ENCODE measurements at places on chromosomes 5 and 9. TPM values are rescaled to one million over a fixed set of nuclear protein-coding genes. Genes with fewer than 3 reads are reported as not detected.
A peak's percentile ranks its signal among the peaks of the same experiment; 100 is the strongest.

DNA sequence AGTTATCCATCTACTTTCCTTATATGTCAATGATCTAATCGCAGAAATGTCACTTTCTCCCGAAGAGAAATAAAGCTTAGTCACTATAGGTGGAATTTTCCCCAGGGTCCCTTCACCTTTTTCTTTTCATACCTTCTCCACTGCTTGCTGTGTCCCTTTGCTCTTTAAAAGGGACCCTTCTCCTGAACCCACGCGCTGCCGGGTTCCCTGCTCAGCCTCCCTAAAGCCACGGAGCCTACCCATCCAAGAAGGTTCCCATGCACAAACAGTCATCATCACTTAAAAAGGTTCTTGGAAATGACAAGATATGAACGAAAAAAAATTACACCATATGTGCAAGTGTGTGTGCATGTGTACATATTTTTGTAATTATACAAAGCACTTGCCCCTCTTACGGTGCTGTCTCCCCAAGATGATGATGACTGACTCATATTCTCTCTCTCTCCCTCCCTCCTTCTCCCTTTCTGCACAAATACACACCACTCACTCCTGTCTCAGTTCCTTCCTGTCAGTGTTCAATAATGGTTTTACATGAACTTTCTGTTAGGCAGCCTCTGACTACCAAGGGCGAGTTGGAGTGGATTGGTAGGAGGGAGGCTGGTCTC lies 1.5 kb upstream of the PTPRD start:
- no peak for DNase-seq

Gene FAM53C
- total RNA-seq = 26.9 TPM

- no peak for DNase-seq
These were observed 26.6 kb upstream of the AKNA start for GRCh38 chr9:114414346-114414745.

Gene WWC1
- total RNA-seq = not detected

Gene HNRNPAB
- total RNA-seq = 335 TPM

DNA sequence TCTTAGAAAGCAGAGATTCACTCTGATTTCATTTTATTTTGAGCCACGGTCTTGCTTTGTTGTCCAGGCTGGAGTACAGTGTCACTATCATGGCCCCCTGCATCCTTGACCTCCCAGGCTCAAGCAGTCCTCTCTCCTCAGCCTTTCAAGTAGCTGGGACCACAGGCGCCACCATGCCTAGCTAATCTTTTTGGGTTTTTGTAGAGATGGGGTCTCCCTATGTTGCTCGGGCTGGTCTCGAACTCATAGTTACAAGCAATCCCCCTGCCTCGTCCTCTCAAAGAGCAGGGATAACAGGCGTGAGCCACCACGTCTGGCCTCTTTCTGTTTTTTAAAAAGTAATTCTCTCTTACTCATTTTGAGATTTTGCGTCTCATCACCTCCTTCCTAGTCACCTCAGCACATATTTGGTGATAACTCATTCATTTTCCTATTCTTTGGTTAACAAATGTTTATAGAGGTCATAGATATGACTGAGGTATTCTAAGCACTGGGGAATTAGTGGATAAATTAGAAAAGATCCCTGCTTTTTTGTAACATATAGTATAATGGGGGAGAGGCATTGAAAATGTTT lies 10.8 kb upstream of the DCP2 start:
- no peak for DNase-seq

DNA sequence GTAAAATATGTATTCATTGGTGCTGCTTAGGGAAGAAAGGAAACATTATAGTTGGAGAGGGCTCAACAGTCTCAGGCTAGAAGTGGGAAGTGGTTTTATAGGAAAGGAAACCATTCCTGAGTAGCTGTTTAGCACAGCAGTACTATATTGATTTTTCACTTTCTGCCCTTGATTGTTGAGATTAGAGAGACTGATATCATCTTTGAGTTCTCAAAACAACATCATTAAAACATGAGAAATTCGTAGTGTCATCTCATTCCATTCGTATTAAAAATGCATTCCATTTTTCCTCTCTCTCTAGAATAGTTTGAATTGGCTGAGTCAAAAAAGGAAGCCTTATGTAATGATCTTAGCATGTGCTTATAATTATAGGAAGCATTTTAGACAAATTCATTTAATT lies 14.1 kb downstream of the POLR3G start:
- DNase-seq = no peak

GRCh38 chr9:93024986-93025630 lies 33.4 kb upstream of the SUSD3 start:
- DNase-seq = peak; percentile 60

- no peak for DNase-seq
These were observed 14.8 kb upstream of the FAM174A start for GRCh38 chr5:100520348-100520747.

DNA sequence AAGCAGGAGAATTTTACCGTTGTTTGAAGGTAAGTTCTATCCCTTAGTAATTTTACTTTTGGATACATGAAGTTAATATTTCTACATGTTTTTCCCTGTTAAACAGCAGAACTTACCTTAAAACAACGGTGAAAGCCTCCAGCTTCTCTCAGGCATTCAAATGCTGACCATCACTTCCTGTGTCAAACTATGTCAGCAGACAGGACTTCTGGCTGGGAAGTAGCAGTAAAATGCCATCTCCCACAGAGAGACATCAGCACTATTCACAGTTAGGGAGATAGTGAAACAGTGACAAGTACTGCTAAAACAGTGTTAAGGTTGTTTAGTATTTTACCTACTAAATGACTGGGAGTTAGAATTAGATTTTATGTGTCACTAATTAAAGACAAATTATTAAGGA lies 34.2 kb upstream of the GOLGA1 start:
- DNase-seq = no peak

DNA sequence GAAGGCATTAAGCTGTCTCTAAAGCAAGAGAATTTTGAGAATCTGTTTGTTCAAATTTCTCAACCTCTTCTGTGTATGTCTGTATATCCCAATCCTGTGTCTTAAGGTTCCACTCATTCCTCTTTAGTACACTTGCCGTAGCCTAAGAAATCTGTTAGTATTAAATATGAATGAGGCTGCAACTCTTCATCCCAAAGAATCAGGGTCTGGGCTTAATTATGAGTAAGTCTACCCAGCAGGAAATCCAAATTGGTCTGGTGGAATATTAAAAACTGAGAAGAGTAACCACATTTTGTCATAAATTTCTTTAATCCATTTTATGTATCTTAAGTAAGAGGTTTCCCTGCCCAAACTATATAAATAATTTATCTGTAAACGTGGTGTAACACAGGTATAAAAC lies 1171.2 kb downstream of the CDH12 start:
- no peak for DNase-seq

GRCh38 chr5:61631438-61631941 lies 299.4 kb downstream of the ZSWIM6 start:
- DNase-seq = no peak

GRCh38 chr5:82277613-82277986 lies 554 bp downstream of the RPS23 start:
- no peak for DNase-seq

Gene VDAC1
- 259 TPM for total RNA-seq

DNA sequence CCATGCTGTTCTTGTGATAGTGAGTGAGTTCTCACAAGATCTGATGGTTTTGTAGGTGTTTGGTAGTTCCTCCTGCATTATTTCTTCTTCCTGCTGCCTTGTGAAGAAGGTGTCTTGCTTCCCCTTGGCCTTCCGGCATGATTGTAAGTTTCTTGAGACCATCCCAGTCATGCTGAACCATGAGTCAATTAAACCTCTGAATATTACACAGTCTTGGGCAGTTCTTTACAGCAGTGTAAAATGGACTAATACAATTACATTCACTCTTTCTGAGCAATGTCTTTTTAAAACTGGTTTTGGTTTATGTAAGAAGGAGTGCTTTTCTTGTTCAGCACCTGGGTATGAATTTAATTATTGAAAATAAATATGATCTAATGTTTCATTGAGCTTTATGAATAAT lies 50.7 kb upstream of the ARRDC3 start:
- DNase-seq = no peak

GRCh38 chr5:55036477-55036876 lies 12.4 kb downstream of the GZMK start:
- no peak for DNase-seq

GRCh38 chr5:136999787-137000186 lies 499.3 kb downstream of the SPOCK1 start:
- no peak for DNase-seq

DNA sequence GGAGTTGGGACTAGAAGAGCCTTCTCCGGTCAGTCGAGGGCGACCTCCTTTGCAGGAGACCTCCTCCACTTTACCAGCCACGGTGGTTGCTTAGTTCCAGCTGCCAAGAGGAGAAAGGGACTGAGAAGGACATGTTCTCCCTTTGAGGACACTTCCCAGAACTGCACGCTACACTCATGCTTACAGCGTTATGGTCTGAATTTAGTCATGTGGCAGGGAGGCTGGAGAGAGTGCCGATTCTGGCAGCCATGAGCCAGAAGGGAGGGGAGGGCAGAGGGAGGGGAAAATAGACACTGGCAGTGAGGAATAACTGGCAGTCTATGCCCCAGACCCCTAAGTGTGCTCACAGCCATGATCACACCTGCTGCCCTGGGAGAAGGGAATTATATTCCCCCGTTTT lies 47.8 kb downstream of the TSPAN17 start:
- DNase-seq = no peak

Gene IL3
- not detected for total RNA-seq

Gene TAF11L7
- total RNA-seq = not detected

DNA sequence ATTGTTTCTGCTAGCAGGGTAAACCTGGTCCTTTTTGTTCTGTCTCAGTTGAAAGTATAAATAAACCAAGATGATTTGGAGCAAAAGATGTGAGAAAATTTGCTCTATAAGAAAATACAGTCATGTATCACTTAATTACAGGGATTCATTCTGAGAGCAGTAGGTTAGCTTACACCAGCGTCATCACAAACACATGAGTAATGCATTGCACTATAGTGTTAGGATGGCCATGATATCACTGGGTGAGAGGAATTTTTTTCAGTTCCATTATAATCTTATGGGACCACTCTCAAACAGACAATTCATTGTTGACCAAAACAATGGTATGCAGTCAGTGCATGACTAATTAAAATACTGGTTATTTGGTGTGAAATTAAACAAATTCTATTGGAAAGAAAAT lies 430.9 kb downstream of the CHSY3 start:
- DNase-seq = no peak

DNA sequence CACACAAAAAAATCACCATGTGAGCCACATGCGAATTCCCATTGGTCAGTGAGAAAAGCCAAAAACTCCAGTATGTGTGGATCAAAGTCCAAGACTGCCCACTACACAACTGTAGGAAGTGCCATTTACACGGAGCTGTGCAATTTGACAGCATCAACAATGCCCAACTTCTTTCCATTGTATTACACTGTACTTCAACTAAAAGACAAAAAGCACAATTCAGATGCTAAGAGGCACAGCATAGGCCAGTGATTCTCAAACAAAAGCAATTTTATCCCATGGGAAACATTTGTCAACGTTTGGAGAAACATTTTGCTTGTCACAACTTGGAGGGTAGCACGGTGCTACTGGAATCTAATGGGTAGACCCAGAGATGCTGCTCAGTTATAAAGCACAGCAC lies 39.8 kb downstream of the IARS1 start:
- DNase-seq = no peak

Gene GOLPH3
- 70.7 TPM for total RNA-seq

GRCh38 chr5:10590226-10590999 lies 26.5 kb downstream of the ANKRD33B start:
- DNase-seq = no peak

GRCh38 chr5:26432386-26432785 lies 606.0 kb downstream of the CDH9 start:
- no peak for DNase-seq

Gene C9orf50
- total RNA-seq = not detected

Gene OR1J2
- total RNA-seq = not detected

DNA sequence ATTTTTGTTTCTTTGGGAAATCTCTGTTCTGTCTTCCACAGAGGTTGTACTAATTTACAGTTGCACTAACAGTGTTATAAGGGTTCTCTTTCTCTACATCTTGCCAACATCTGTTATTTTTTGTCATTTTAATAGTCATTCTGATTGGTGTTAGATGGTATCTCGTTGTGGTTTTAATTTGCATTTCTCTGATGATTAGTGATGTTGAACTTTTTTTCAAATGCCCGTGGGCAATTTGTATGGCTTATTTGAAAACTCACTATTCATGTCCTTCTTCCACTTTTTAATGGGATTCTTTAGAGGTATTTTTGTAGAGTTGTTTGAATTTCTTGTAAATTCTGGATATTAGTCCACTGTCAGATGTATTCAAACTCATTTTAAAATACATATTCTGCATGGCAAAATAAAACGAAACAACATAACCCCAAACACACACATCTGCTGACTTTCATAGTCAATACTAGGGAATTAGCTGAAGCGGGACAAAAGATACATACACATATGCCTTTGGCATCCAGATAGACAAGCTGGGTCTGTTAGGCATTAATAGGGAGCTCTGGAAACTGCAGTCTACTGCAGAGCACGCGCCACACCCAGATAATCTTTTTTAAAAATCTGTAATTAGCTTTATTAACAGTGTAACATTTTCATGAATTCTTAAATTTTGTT lies 5.8 kb upstream of the SPATA31C2 start:
- DNase-seq = no peak

DNA sequence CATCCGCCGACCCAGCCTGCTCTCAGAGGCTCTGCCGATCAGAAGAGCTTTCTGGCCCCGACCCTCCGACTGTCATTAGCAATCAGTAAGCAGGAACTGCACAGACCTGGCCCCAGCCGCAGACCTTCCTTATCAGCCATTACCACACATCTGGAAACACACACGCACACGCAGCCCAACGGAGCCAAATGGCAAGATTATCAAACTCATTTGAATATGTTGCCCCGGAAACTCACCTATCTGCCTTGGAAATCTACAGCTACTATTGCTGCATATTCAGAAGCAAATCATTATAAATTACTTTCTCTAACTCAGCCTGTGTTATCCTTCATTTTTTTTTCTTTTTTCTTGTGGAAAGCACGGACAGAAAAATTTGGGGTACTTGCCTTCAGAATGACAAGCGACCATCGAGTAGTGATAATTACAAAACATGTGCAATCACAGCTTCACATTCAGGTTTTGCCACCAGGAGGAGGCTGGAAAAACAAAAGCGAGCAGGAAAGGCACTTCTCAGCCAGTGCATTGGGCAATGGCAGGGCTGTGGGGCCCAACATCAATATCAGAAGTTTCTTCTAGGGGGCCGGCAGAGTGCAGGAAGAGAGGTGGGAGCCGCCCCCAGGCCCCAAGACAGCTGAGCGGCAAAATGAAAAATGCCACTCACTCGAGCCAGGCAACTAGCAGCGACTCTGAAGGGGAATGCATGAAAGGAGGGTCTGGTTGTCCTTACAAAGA lies 122.3 kb downstream of the VAV2 start:
- peak; percentile 41 for DNase-seq
